ENCODE measurements at places on chromosomes 3 and 15.

DNA sequence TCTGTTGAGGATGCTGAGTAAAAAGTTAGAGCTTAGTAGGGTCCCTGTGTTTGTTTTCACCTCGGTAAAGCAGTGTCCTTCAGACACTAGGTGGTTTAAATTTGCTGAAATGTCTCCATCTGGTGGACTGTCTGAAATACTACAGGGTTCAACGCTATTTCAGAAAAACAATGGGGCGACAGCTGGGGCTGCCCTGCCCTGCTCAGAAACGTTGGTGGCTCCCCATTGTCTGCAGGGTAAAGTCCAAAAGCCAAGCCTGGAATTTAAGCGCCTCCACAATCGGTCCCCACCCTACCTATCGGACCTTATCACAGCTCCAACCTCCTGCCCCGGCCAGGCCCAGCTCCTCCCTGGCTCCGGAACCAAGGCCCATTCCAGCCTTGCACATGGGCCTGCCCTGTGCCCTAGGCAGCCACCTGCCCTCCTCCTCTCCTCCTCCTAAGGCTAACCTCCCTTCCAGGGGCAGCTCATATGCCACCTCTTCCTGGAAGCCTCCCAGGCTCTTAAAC is 4.3 kb upstream of the TSEN2 start:
- peak; percentile 69 for DNase-seq

- no peak for DNase-seq
Observed at GRCh38 chr15:86021281-86022264, 58.1 kb upstream of the AGBL1 start.

- peak; percentile 32 for DNase-seq
Observed at GRCh38 chr3:109927726-109928125, 590.4 kb upstream of the DPPA4 start.

DNA sequence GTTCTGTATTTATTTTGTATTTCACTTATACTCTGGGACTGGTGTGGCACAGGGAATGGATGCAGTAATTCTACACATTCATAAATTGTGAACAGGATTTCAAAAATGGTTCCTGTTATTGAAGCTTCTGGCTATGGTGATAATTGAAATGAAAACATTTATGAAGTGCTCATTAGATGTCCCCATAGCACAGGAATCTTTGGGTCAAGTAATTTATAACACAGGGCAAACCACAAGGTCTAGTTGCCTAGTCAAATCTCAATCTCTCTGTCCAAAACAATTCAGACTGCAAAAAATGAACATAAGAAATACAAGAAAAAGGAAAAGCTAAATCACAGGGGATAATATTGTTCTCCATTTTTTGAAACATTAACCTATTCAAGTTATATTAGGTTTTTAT is 117.5 kb upstream of the PTPRG start:
- no peak for DNase-seq

DNA sequence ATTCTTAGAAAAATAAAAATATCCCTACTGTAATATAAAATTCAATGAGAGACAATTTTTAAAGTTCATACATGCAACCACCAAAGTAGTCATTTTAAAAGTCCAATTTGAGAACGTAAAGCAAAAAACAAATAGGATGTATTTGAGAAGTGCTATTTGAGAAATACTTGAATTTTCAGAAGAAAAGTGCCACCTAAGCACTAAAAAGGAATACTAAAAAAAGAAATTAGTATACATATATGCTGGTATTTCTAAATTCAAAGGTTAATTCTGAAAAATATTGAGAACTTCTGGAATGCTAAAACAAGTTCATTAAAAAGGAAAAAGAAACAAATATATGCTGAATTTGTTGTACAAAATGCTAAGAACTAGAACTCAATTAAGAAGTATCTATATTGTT is 29.2 kb upstream of the ARRDC4 start:
- no peak for DNase-seq
